T1000 (cell line): ENCODE measurements at places on chromosomes 5 and 9.

- peak; percentile 65 for DNase-seq
These were observed 127.7 kb downstream of the RGS3 start for GRCh38 chr9:113590991-113591898.

- DNase-seq, result no peak
These were observed 752 bp upstream of the GLRX start for GRCh38 chr5:95823218-95823737.

DNA sequence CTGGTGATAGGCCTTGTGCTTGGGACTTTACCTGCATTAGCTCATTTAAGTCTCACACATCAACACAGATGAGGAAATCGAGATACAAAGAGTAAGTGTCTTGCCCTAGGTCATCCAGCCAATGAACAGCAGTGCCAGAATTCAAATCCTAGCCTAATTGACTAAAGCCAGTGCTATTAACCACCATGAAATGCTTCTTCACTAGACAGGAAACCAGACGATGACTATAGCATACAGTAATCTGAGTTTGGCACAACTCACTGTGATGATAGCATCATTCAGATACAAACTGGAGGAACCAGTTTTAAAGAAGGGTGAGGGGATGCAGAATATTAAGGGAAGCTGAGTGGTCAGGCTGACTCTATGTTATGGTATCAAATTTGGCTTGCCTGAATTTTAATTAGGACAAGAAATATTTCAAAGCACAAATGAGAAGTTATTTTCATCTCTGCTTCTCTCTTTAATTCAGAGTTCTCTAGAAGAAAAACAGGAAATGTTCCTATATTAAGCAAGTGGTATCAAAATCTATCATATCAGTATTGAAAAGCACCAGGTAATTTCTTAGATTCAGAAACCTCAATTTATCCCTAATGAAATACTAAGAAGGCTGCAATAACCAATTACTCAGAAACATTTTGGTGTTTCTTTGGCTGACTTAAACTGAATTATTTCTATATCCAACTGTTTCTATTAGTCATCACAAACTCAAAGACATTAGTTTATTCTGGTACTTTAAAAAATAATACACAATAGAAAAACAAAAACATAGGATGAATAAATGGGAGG lies 147.0 kb upstream of the RASA1 start:
- DNase-seq, result no peak

- DNase-seq, result no peak
These were observed 317.0 kb upstream of the IRX4 start for GRCh38 chr5:2199697-2200096.

DNA sequence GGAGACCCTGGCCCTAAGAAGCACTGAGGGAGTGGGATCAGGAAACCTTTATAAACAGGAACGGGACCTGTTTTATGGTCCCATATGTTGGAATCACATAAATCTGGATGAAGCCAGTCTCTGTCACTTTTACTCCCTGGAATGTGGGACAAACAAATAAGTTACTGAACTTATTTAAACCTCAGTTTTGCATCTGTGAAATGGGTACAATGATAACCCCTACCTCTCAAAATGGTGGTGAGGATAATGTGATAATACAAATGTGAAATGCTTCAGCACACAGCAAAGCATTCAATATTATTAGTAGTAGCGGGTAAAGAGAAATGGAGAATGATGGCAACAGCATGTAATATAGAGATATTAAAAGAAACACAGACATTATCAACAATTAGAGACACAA lies 298.9 kb downstream of the ZSWIM6 start:
- no peak for DNase-seq

- DNase-seq, result peak; percentile 14
These were observed 74.1 kb upstream of the PIK3R1 start for GRCh38 chr5:68141494-68141893.

GRCh38 chr5:35860686-35861085 lies 4.0 kb downstream of the IL7R start:
- DNase-seq, result no peak

DNA sequence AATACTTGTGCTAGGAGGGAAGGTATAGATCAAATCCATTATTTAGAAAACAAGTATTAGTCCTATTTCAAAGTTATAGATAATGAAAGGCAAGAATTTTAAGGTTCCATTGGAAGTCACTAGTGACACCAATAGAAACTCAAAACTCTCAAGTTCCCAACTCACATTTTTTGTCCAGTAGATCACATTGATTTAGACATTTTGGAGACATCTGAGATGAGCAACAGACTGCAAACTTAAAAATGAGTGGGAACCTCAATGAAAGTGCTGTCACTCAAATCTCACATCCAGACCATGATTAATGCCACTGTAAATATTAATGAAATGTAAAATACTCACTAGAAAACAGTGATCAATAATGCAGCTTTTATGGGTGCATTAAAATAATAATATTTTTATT lies 405.0 kb downstream of the ENC1 start:
- DNase-seq, result no peak

GRCh38 chr5:76542887-76543690 lies 80.1 kb downstream of the F2RL2 start:
- DNase-seq, result no peak

DNA sequence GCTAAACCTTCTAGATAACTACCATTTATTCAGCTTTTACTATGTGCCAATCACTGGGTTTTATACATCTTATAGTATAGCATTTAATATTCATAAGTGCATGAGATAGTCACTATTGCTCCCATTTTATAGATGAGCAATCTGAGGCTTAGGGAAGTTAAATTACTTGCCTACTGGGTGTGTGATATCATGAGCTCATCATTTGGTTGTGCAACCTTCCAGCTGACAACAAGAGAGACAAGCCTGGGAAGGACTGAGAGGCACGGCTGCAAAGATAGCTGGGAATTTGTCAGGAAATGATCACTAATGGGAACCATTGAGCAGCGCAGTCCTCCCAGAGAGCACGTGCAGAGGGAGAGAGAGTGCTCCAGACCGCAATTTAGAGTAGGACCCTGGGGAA lies 481.6 kb upstream of the KIF2A start:
- no peak for DNase-seq

DNA sequence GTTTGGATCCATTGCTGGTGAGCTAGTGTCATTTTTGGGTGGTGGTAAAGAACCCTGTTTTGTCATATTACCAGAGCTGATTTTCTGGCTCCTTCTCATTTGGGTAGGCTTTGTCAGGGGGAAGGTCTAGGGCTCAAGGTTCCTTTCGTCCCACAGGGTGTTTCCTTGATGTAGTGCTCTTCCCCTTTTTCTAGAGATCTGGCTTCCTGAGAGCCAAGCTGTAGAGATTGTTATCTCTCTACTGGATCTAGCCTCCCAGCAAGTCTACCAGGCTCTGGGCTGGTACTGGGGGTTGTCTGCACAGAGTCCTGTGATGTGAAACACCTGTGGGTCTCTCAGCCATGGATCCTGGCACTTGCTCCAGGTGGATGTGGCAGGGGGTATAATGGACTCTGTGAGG lies 145.9 kb downstream of the HINT1 start:
- DNase-seq, result no peak

- no peak for DNase-seq
These were observed 177.6 kb downstream of the NNT start for GRCh38 chr5:43780586-43780985.

DNA sequence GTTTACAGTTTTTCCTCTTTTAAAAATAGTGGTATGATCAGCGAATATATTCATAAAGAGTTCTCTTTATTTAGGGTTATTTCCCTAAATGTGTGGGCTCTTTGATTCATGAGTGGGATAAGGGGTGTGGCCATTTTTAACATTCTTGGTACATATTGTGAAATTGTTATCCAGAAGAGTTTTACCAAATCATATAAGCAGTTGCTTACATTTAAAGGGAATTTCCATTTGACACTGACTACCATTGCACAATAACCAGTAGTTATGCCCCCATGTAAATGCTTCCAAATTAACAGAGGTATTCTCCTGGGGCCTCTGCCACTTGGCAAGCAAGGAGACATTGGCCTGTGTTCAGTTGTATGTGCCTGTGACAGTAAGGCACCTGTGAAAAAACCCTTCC lies 27.2 kb downstream of the SLC25A48 start:
- DNase-seq, result no peak

GRCh38 chr5:57174128-57174889 lies 450 bp downstream of the GPBP1 start:
- DNase-seq, result no peak

DNA sequence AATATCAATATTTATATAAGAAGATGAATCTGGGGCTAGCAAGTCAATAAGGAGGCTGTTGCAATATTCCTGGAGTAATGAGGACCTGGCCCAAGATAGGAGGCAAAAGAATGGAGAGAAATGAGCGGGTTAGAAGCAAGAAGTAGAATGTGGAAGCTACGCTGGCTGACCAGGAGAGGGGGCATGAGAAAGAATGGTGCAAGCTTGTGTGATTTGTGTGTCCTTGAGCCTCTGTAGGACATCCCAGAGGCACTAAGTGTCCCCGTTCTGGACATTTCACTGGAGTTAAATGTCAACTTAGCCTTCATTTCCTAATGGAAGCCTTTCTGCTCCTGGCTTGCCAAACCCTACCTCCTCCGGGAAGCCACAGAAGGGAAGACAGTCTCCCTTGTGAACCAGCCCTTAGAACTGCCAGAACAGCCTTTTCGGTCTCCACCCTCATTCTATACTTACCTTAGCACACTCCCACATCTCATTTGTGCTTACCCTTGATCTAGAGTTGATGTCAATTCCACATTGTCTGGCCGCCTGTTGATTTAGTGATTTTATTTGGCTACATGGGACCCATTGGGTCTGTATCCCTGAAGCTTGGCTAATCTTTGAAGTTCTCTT lies 6.7 kb upstream of the PDE6A start:
- no peak for DNase-seq

- DNase-seq, result no peak
These were observed 37.8 kb downstream of the NEURL1B start for GRCh38 chr5:172678902-172679301.

- DNase-seq, result no peak
These were observed 30.0 kb downstream of the ADRB2 start for GRCh38 chr5:148856424-148856823.
